ENCODE measurements at places on chromosomes 13 and 19.

DNA sequence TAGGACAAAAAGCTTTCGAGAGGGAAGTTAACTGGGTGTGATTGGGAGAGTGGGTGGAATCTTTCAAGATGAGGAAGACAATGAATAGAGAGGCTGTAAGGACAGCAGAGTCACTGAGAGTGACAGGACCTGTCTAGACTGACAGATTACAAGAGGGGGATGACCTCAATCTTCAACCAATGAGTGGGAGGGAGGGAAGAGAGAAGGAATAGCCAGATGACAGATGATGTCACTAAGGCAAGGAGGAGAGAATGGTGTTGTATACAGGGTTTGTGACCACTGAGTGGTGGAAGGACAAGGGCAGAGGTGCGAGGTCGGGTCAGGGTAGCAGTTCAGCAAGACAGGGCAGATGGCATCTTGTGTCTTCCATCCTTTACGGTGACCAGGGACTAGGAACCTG is 5.8 kb upstream of the ILF3 start:
- no peak for DNase-seq

- DNase-seq: no peak
Observed at GRCh38 chr19:2424686-2425621, 2.4 kb downstream of the TIMM13 start.

DNA sequence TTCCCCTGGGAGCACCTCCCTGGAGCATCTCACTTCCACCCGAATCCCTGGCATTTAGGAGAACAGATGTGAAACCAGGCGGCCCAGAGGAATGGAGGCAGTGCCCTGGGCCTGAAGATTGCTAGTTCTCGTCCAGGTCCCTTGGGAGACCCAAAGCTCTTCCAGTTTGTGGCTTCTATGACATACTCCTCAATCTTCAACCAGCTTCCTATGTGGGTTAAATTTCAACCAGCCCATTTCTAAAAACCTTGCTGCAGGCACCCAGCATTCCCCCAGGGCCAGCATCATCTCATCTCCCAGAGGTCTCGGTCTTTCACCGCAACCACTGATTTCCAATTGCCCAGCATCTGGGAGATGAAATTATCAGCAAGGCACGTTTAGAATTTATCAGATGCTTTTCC is 46.0 kb upstream of the STK24 start:
- DNase-seq: no peak

DNA sequence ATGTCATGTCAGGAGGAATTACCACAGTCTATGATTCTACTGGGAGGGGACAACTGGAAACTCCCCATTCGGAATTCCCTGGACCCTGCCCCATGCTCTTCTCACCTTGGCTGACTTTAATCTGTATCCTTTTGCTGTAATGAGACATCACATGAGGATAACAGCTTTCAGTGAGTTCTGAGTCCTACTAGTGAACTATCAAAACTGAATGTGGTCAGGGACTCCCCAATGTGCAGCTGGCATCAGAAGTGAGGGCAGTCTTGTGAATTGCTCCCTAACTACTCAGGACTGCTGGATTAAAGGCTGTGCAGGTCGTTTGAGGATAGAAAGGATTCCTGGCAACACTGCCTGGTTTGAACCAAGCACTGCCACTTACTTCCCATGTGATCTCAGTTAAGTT is 15.2 kb downstream of the SIGLEC7 start:
- no peak for DNase-seq

- peak; percentile 82 for DNase-seq
Observed at GRCh38 chr19:1513499-1514294, 878 bp upstream of the ADAMTSL5 start.

GRCh38 chr13:38685974-38686576 is 802 bp upstream of the FREM2 start:
- no peak for DNase-seq

DNA sequence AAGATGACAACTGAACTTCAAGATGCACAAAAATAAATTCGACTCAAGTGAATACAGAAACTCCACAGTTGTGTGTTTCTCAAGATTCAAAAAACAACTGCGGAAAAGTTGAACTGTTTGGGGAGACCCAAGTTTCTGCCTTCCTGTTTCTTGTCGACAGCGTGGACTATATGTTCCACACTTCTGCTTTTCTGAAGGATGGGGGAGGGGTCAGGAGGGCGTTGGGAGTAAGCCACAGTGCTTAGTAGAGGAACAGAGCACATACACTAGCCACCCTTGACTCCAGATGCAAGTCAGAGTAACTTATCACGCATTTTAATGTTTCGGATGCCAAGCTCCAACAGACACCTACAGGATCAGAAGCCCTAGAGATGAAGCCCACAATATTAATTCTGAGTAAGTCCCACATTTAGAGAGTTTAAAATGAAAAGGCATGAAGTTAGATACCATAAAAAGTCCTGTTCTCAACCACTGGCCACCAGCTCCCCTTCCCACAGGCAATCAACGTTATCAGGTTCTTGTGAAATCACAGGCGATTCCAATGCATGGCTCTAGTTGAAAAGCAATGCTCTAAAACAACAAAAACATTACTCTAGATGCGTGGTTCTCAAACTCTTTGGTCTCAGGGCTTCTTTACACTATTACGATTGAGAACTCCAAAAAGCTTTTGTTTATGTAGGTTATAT is 4.2 kb downstream of the TUBGCP3 start:
- no peak for DNase-seq

DNA sequence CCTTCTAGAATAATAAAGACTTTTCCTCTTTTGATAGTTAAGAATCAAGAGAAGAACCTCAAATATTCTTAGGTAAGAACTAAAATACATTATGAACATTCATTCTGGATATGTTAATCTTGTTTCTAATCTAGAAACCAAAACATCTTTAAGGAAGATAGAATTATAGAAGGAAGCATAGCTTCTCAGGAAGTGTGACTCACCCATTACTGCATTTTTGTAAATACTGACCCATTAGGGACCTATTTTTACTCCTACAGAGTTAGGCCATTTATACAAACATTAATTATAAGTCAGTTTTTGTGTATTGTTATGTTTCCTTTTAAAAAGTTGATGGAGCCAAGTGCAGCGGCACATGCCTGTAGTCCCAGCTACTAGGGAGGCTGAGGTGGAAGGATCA is 147.1 kb downstream of the NUFIP1 start:
- no peak for DNase-seq

- no peak for DNase-seq
Observed at GRCh38 chr19:21321996-21322395, 7.2 kb downstream of the ZNF708 start.

DNA sequence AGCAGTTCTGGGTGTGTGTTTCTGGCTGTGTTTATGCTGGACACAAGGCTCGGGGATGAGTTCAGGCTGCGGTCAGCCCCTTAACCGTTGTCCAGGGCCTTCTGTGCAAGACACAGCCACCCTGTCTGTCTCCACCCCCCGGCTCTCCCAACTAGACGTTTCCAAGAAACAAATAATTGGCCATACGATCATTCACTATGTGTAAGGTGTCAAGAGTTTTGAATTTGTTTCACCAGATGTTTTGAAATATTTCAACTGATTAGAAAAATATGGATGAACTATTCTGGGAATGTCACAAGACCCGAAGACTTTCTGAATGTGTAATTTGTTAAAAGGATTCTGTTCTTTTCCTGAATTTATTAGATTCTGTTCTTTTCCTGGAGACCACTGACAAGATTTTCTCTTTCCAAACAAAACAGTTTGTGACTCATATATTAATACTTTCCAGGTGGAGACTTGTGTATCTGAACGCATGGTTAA is 318.2 kb downstream of the MYO16 start:
- no peak for DNase-seq

DNA sequence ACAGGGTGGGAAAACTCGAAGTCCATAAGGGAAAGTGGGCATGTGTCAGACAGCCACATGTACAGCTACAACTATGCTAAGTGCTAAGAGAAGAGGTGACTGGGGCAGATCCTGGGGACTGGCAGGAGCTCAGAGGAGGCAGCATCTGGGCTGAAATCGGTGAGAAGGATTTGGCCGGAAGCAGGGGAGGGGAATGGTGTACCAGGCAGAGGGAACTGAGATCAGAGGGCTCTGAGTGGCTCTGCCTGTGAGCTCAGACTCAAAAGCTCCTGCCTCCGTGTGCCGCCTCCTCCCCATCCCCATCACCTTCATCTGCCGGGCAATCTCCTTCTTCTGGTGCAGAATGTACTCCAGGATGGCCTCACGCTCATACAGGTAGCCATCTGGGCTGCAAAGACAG is 21.8 kb downstream of the NOSIP start:
- DNase-seq: no peak

- DNase-seq: no peak
Observed at GRCh38 chr13:112113348-112113747, 46.4 kb downstream of the SOX1 start.

DNA sequence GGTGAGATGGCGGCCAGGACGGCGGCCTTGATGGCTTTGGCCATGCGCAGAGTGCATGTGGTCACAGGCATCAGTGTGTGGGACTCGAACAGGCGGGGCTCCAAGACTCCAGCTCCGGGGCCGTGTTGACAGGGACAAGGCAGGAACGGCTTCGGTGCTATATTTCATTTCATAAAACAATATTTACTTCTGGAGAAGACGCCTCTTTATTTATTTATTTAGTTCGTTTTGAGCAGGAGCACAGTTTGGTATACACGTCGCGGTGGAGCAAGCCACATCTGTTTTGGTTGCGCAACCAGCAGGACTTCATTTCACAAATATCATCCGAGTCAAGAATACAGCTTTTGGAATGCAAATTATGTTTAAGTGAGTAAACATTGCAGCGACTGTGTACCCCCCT is 166.7 kb upstream of the TSHZ3 start:
- DNase-seq: no peak

- DNase-seq: no peak
Observed at GRCh38 chr13:25453850-25454365, 82.1 kb downstream of the ATP8A2 start.

- no peak for DNase-seq
Observed at GRCh38 chr13:55155046-55155445, 1985.7 kb upstream of the PRR20A start.

GRCh38 chr19:32976223-32976805 is 4.3 kb downstream of the FAAP24 start:
- peak; percentile 58 for DNase-seq

DNA sequence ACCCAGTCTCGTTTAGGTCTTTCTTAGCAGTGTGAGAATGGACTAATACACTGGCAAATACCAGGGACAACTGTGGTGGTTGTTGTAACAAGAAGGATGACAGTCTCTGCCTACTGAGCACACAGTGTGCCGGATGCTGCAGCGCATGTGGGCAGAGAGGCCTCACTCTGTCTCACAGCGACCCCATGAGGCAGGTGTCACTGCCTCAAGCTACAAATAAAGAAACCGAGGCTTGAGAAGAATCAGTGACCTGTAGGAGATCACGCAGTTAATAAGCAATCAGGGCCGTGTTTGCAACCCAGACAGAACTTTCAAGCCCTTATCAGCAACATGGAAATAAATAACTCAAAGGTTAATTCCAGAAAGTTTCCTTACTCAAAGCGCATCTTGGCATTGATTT is 40.5 kb upstream of the GAS6 start:
- DNase-seq: no peak

DNA sequence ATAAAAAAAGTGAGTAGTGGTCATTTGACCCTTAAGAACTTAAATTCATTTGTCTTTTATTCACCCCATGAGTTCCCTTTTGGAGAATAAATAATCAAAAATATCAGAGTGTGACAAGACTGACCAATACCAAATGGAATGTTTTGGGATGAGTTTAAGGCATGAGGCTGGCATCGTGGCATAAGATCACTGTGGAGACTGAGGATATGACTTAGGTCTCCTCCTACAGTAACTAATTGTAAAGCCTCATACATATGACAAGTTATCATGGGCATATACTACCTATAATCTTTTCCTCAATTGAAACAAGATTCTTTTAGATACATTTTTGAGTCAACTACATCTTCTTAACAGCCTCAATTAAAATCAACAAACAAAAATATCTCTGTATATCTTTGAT is 782.0 kb downstream of the SLITRK1 start:
- no peak for DNase-seq

DNA sequence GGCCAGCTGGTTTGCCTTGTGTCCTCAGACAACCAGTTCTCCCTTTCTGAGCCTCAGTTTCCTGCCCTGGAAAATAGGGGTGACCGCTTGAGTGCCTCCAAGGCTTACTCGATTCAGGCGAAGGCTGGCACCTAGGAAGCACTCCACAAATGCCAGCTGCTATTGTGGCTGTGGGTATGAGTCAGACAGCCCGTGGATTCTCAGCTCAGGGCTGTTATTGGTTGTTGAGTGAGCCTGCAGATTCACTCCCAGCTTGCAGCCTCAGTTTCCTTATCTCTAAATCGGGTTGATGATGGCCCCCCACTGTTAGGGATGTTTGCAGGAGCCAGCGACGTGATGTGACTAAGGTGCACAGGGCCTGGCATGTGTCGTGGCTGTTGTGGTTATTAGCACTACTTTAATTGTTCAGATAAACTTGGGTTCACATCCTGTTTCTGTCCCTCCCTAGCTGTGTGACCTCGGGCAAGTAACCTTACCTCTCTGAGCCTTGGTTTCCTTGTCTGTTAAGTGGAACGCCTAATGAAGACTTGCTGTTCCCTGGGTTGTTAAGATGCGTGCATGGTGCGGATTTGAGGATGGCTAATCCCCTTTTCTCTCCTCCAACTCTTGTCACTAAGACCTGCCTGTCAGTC is 2.4 kb downstream of the MARK4 start:
- DNase-seq: no peak

- DNase-seq: no peak
Observed at GRCh38 chr19:48113190-48113917, 2.7 kb upstream of the PLA2G4C start.

All from stimulated activated naive CD8-positive, alpha-beta T cell treated with anti-CD3 and anti-CD28 coated beads, Interleukin-15, amount 100 ng/mL, for 72 hours (primary cell).